ENCODE measurements at places on chromosomes 7 and 10.

DNA sequence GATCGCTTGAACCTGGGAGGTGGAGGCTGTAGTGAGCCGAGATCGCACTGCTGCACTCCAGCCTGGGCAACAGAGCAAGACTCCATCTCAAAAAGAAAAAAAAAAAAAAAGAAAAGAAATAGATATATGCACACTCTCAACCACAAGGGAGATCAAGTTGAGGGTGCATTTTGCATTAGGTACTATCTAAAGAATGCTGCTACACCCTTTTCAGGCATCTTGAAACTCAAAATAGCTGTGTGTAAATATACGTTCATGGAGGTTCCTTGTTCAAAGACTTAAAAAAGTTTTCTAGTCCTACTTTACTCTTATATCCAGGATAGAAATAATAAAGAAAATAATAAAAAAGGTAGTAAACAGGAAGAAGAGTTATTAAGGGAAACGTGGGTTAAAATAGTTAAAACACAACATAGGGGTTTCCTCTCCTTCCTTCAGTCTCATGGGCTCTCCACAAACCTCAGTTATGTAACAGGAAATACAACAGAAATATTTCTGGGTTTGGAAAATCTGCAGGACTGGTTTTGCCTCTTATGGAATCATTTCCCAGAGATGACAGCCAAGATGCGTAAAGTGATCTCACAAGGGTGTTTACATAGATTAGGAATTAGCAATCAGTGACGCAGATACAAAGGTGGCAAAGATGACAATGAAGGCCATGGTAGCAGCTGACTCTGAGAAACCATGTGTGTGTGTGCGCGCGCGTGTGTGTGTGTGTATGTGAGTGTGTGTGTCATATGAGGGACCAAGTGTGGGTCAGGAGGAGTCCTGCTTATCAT, 15.1 kb downstream of the STEAP4 start:
- no peak for DNase-seq

- DNase-seq, result no peak
Observed at GRCh38 chr10:120392245-120392644, 64.8 kb upstream of the PLPP4 start.

DNA sequence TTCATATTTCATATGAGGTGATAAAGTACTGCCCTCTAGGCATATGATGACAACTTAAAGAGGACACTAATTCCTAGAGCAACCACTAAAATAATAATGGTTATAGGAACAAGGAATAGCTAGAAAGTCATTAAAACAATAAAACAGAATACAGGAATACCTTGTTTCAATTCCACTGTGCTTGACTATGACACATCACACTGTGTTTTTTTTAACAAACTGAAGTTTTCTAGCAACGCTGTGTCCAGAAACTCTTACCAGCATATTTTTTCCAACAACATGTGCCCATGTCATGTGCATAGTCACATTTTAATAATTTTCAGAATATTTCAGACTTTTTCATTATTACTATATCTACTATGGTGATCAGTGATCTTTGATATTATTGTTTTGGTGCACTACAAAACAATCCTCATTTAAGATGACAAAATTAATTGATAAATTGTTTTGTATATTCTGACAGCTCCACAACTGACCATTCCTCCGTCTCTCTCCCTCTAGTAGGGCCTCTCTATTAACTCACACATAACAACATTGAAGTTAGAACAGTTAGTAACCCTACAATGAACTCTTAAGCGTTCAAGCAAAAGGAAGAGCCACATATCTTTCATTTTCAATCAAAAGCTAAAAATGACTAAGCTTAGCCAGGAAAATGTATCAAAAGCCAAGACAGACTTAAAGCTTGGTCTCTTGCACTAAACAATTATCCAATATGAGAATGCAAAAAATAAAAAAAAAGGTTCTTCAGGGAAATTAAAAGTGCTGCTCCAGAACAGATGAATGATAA, 85.8 kb downstream of the SNX13 start:
- no peak for DNase-seq

- no peak for DNase-seq
Observed at GRCh38 chr7:105493196-105493922, 28.7 kb downstream of the PUS7 start.

- DNase-seq, result no peak
Observed at GRCh38 chr7:29100924-29101323, 45.4 kb downstream of the CPVL start.

DNA sequence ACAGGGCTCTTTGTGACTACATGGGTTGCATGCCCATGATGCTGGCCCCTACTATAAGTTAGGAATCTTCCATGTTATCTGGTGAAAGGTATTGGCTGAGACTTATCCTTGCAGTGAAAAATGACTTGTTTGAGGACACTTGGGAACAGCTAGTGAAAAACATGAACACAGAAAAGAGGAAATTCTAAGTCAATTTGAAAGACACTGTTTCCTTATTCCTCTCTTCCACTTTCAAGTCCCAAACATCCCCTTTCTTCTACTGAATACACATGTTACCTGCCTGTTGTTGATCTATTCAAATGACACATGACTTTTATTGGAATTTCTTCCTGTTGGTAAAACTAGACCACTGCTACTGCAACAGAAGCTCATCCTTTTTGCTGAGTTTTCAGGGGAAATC, 29.5 kb upstream of the PRKCQ start:
- no peak for DNase-seq

DNA sequence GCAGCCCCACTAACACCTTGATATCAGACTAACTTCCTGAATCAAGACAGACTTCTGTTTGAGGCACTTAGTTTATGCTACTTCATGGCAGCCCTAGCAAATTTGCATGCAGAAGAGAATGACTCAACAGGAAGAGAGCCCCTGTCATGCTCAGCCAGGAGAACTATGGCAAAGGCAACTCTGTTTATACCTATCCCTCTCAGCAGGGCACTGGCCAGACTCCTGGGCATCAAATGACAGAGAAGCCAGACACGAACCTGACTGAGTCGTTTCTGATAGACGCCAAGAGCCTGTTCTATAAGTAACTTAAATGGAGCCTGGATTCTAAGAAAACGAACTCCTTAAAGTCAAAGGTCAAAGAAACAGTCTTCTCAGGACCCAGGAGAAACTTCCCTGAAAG, 50.9 kb upstream of the UNC5B start:
- DNase-seq, result no peak

- DNase-seq, result no peak
Observed at GRCh38 chr10:127044186-127044585, 139.0 kb downstream of the DOCK1 start.

GRCh38 chr10:106336874-106337273, 827.6 kb downstream of the SORCS1 start:
- no peak for DNase-seq

GRCh38 chr10:120883071-120883470, 31.9 kb downstream of the WDR11 start:
- DNase-seq, result no peak

DNA sequence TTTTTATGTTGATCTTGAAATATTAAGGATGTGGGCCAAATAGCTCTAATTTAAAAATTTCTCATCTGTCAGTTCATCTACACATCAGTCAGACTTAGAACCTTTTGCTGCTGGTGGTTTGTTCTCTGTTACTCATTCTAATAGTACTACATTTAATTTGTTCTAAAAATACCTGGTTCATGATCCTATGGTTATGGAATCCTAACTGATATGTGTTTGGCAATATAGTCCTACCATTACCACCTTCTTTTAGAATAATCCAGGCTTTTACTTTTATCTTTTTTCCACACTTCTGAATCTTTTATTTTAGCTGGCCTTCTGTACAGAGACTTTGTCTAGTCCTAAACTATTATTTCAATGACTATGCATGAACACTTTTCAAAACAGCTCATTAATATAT, 116.9 kb downstream of the SVOPL start:
- no peak for DNase-seq

GRCh38 chr7:30159698-30160143, 24.9 kb downstream of the MTURN start:
- no peak for DNase-seq

DNA sequence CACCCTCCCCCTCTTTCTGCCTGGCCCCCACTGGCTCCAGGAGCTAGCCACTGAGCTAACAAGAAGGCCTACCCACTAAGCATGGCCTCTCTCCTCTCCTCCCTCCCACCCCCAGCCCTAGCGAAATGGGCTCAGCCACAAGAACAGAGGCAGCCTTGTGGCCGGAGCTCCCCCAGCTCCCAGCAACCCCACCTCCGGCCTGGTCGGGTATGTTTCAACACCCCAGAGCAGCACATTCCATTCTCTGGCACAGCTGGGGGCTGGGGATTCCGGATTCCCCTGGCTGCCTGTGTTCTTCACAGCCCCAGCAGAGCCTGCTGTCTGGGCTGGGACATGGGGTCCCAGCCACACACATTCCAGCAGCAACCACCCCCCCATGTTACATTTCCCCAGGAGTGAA, 9.0 kb downstream of the SFRP5 start:
- no peak for DNase-seq

GRCh38 chr7:127359011-127359410, 33.5 kb downstream of the ZNF800 start:
- no peak for DNase-seq

GRCh38 chr7:47266131-47266706, 315.7 kb downstream of the TNS3 start:
- DNase-seq, result no peak

DNA sequence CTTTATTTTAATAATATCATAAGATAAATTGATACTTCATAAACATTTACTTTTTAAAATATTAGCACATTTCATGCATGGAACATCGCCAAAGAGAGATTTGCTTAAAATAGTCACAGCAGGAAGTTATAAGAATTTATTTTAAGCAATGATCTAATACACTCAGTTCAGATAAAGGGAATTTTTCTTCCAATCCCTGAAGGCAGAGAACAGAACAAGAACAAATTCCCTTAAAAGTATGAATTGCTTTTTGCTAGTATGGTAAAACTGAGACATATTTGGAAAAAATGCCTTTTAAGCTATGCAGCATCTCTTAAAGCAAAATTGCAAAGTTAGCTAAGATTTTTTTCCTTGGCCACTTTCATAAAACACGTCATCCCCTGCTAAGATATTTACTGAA, 91.0 kb downstream of the SEMA3D start:
- DNase-seq, result no peak

GRCh38 chr10:11587722-11588259, 23.7 kb downstream of the USP6NL start:
- no peak for DNase-seq

GRCh38 chr10:15796098-15796759, 64.1 kb downstream of the MINDY3 start:
- DNase-seq, result no peak

DNA sequence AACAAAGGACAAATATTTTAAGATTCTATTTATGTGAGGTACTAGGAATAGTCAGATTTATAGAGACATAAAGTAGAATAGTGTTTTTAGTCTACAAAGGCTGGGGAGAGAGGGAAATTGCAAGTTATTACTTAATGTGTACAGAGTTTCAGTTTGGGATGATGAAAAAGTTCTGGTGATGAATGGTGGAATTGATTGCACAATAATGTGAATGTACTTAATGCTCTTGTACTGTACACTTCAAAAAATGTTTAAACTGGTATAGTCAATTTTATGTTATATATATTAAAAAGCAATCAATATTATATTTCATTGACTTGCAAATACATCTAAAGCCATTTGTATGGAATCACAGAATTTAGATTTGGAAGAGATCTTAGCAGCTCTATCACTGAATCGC, 213.4 kb downstream of the PPP1R3A start:
- DNase-seq, result no peak

- DNase-seq, result no peak
Observed at GRCh38 chr10:27995311-27995710, 3.6 kb downstream of the ODAD2 start.

DNA sequence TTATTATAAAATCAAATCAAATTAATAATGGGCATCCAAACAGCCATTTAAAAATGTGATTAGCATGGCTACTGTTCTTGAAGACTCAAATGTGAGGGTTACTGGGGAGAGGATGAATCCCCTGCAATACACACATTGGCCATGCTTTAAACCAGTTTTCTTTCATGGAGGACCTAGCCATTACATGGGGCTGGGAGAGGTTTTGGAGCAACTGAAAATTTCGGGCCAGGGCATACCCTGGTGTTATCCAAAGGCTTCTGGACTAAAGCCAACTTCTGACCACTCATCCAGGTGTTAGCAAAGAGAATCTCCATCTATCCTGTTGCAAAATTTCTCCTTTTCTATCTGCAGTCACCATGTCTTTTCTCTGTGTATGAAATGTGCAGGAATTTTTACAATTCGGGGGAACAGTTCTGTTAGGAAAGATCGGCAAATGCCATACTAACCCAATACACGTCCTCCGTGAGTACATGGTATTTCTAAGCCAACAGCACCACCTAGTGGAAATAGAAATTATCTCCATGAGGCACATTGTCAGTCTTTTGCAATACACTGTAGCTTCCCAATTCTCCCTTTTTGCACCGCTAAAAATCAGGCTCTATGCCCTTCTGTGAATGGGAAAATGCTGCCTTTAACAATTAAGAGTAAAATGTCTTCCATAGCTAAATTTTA, 47.0 kb upstream of the ZNF107 start:
- no peak for DNase-seq

- DNase-seq, result peak; percentile 36
Observed at GRCh38 chr7:98165827-98166667, 45.2 kb upstream of the BHLHA15 start.

DNA sequence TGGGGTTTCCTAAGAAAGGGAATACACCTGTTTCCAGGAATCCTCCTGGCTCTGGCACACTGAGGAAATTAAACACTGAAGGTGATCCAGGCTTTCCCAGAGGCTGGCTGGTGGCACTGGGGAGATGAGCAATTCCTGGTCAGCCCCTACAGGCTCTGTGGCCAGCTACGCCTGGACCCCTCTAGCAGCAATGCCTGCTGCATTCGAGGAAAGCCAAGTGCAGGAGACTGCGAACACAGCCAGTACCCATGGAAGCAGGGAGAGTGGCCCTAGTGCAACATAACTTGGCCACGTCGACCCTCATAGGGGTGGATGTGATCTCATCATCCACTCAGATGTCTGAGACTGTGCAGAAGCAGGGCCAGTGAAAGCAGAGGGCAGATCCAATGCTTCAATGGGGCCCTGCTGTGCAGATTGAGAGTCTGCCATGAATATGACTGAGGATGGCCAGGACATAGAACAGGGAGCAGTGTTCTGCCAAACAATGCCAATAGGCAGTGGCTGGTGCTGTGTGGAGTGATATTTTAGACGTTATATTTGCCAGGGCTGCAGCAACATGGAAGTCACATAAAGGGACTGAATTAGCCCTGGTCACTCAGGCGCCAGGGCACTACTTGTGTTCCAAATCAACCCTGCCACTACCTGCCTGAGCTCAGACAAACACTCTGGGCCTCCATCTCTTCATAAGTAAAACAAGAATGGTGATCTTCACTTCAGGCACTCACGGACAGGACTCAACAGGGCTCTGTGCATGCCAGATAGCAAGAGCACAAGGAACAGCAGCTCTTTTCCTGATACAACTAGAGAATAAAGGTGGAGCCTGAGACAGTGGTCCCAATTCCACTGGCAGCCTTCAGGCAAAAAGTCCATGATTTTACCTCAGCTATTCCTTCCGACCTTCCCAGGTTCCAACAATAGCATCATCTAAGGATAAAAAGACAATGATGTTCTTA, 2.4 kb downstream of the ZNF488 start:
- DNase-seq, result no peak
